ENCODE measurements at places on chromosomes 2 and 18.

- no peak for DNase-seq
These were observed 209.5 kb upstream of the TWIST2 start for GRCh38 chr2:238638100-238638981.

GRCh38 chr2:31140151-31140550 lies 1.9 kb upstream of the GALNT14 start:
- no peak for DNase-seq

DNA sequence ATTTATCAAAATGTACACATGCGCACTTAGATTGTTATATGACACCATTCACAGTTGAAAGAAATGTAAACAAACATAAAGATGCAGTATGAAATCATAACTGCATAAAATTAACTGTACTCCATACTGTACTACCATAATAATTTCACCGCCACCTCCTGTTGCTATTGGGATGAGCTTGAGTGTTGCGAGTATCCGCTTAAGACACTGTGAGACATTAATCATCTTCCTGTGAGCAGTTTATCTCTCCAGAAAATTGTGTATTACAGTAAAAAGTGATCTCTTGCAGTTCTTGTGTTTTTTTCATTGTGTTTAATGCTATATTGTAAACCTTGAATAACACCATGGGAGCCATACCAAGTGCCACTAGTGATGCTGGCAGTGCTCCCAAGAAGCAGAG lies 46.1 kb downstream of the OLA1 start:
- DNase-seq: no peak

DNA sequence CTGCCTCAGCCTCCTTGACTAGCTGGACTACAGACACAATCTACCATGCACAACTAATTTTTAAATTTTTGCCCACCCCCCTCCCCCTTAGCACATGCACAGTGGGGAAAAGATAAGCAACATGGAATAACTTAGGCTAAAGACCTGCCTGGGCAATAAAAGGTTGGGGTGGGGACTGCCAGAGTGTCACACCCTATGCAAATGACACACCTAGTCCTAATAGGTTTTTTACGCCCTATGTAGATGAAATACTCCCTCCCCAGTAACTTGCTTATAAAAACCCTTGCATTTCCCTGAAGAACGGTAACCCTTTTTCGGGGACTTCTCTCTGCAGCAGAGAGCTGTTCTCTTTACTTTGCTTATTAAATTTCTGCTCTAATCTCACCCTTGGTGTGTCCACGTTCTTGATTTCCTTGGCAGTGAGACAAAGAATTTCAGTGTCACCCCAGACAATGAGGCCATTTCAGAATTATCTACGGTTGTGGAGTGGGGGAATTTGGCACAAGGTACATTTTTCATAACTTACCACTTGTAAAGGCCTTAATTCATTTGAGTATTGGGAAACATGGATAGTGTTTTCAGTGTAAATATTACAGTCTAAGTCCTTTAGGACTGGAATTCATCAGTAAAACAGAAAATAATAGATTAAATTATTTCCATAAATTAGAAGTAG lies 109.2 kb downstream of the NOL4 start:
- DNase-seq: no peak

GRCh38 chr2:226584518-226585055 lies 215.0 kb downstream of the IRS1 start:
- DNase-seq: no peak

- DNase-seq: peak; percentile 21
These were observed 88.4 kb downstream of the PMAIP1 start for GRCh38 chr18:59988098-59988706.

DNA sequence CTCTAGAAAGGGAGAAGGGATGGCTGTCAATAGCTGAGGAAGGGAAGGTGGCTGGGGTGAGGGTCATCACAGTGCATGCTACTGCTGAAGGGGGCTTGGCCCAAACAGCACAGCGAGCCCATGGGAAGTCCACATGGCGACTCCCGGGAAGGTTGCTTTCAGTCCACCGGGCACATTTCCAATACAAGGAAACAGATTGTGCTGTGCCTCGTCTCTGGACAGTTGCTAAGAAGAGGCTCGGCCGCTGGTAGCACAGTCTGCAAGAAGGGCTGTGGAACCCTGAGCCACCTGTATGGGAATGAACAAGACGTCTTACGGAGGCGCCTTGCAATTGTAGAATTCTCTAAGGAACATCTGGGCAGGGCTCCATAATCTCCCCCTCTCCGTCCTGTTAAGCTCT lies 123.1 kb downstream of the CELF4 start:
- DNase-seq: no peak

GRCh38 chr2:181992776-181993175 lies 7.1 kb downstream of the PPP1R1C start:
- no peak for DNase-seq

- no peak for DNase-seq
These were observed 43.7 kb downstream of the EPAS1 start for GRCh38 chr2:46340740-46341420.

- no peak for DNase-seq
These were observed 11.3 kb downstream of the TLK1 start for GRCh38 chr2:171149171-171149938.

GRCh38 chr18:34121200-34121721 lies 103.5 kb downstream of the NOL4 start:
- DNase-seq: no peak

- no peak for DNase-seq
These were observed 664.2 kb downstream of the ARHGAP15 start for GRCh38 chr2:143793381-143793780.

DNA sequence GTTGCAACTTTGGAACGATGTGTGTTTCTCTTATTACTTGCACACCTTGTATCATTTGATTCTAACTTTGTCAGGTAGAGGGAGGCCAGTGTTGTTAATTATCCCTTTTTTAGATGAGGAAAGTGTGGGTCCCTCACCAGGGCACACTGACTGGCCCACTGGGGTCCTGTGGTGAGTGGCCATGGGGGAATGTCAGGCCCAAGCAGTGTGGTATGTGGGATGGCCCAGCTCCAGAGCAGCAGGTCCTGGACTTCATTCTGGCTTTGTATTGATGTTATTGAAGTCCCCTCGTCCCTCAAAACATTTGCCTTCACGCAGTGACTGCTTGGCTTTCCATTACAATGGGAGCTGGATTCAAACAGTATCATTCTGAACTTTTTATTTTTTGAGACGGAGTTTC lies 11.7 kb downstream of the NCK2 start:
- no peak for DNase-seq

DNA sequence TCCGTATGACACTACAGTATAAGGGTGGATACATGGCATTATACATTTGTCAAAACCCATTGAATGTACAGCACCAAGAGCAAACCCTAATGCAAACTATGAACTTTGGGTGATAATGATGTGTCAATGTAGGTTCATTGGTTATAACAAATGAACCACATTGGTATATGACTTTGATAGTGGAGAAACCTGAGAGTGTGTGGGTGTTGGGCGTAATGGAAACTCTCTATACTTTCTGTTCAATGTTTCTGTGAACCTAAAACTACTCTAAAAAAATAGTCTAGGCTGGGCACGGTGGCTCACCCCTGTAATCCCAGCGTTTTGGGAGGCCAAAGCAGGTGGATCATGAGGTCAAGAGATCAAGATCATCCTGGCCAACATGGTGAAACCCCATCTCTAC lies 6.5 kb upstream of the ACTG2 start:
- DNase-seq: no peak

- no peak for DNase-seq
These were observed 80.3 kb downstream of the MBOAT2 start for GRCh38 chr2:8923183-8923582.

- DNase-seq: no peak
These were observed 92.8 kb upstream of the CDH2 start for GRCh38 chr18:28269750-28270149.

DNA sequence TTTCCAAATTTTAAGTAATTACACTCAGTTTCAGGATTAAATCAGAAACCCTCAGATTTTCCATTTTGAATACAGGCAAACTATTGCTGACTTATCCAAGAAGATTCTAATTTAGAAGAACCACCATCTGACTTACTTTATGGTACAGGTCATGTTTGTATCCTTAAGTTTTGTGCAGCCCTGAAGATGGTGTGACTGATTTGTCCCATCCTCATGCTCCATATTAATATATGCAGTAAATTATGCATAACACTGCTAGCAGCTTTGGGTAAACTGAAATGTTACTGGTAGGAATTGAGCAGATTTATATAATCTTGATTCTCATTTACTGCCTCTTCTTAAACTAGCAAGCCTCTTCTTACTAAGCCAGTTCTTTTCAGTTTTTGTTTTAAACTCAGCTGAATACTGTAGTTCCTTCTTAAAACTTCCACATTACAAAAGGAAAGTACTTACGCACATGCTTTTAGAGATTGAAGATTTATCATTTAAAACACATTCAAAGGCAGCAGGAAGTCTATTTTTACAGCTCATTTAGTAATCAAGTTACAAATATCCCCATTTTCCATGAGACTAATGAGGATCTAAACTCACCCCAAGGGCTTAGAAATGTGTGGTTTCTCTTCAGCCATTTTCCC lies 25.7 kb downstream of the MEX3C start:
- DNase-seq: no peak

GRCh38 chr18:45298986-45299385 lies 316.3 kb upstream of the SLC14A2 start:
- DNase-seq: no peak

DNA sequence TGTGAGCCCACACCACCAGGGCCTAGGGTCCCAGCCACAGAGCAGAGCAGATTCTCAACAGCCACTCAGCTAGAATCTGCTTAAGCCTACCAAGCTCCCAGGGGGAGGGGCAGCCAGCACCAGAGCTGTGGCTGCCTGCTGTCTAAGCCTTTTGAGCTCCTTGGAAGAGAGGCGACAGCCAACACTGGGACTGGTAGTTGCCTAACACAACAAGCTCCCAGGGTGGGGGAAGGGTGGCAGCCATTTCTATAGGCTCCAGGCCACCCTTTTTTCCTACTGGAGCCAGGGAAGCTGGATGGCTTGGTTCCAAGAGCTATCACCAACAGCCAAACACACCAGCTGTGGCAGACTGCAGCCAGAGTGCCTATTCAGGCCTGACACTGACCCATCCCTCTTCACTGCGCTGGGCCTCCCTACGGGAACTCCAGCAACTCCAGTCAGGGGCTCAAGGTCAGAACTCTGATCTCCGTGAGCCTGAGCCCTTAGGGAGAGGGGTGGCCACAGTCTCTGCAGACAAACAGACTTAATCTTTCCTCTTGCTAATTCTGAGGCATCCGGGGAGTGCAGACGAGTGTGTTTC lies 1824.3 kb upstream of the CELF4 start:
- DNase-seq: no peak

DNA sequence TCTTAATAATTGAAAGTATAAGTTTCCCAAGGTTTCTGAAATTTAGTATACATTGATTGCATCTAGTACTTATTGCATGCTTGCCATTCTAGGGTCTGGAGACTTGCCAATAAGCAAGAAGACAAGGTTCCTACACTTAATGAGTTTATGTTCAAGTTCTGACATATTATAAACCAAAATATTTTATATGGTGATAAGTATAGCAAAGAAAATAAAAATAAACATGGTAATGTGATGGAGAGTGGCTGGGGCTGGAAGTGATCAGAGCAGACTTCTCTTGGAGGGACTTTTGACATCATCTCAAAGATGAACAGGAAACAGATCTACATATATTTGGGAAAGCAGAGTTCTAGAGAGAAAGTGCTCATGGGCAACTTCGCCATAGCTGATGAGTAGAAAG lies 119.5 kb upstream of the EPHA4 start:
- no peak for DNase-seq

- DNase-seq: peak; percentile 94
These were observed 235.7 kb downstream of the CDCA7 start for GRCh38 chr2:173590276-173590861.

- no peak for DNase-seq
These were observed 36.8 kb upstream of the APCDD1 start for GRCh38 chr18:10417664-10418063.

DNA sequence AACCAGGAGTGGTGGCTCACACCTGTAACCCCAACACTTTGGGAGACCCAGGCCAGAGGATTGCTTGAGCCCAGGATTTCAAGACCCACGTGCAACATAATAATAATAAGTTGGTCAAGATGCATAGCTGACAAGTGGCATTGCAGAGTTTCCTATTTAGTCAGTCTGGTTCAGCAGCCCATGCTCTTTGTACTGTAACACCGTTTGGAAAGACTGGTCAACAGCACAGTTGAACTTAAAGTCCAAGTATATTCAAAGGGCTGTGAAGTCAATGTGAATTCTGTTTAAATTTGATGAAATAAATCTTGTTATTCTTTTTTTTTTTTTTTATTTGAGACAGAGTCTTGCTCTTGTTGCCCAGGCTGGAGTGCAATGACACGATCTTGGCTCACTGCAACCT lies 1.5 kb upstream of the TRMT61B start:
- no peak for DNase-seq

DNA sequence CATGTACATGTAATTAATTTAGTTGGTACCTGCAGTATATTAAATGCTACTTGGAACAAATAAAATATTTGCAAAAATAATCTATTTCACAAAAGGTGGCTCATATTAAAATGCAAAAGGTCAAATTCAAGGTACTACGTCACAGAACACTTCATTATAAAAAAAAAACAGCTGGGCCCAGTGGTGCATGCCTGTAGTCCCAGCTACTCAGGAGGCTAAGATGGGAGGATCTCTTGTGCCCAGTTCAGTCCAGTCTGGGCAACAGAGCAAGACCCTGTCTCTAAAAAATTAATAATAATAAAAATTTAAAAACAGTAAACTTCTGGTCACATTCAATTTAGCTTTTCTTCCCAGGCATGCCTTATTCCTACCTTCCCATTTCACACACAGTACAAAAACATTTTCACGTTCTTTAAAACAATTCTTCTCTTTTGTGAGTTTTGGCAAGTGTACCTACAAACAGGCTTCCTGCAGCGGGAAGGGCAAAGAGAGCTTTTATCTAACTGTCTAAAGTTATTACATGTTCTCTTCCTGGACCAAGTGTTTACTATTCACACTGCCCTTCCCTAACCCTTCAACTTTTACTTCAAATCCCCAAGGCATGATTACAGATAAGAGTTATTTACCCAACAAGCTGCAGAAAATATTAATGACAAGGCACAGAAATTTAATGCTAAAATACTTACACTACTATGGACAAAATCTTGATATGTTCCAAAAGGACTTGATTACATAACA lies 10.7 kb downstream of the BAZ2B start:
- no peak for DNase-seq

GRCh38 chr18:57534511-57534909 lies 52.0 kb downstream of the FECH start:
- DNase-seq: no peak

GRCh38 chr2:130987519-130988425 lies 105.5 kb downstream of the FAM168B start:
- no peak for DNase-seq

DNA sequence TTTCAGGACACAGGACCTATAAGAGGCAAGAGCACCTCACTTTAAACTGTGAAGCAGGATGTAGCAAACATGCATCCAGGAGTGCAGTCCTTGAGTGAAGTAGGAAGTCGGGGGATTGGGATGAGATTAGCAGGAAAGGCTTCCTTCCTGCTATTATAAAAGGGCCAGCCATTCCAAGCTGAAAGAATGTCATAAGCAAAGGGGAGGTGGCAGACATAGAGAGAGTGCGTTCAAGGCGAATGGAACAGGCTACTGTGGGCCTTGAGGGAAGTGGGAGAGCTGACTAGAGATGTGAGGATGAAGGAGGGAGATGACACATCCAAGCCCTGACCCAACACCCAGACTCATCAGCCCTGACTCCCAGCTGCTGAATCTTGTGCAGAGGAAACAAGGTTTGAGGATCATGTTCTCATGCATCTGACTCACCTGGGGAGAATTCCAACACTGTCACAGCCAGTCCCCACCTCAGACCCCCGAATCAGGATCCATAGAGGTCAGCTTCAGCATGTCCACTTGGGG lies 63.9 kb downstream of the GYPC start:
- DNase-seq: no peak

All from HFF-Myc (cell line).